ENCODE measurements at places on chromosomes 1 and 21.

- DNase-seq: no peak
Measured at GRCh38 chr1:185376288-185376687, 59.2 kb upstream of the IVNS1ABP start.

GRCh38 chr1:51839094-51839493 lies 39.4 kb downstream of the NRDC start:
- no peak for DNase-seq

DNA sequence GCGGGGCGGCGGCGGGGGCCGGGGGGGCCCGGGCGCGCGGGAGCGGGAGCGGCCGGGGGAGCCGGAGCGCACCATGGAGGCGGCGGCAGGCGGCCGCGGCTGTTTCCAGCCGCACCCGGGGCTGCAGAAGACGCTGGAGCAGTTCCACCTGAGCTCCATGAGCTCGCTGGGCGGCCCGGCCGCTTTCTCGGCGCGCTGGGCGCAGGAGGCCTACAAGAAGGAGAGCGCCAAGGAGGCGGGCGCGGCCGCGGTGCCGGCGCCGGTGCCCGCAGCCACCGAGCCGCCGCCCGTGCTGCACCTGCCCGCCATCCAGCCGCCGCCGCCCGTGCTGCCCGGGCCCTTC lies 546 bp downstream of the SKI start:
- no peak for DNase-seq

GRCh38 chr1:68015971-68016370 lies 34.5 kb downstream of the DIRAS3 start:
- DNase-seq: no peak

- DNase-seq: no peak
Measured at GRCh38 chr1:174942547-174943255, 57.0 kb upstream of the CACYBP start.

DNA sequence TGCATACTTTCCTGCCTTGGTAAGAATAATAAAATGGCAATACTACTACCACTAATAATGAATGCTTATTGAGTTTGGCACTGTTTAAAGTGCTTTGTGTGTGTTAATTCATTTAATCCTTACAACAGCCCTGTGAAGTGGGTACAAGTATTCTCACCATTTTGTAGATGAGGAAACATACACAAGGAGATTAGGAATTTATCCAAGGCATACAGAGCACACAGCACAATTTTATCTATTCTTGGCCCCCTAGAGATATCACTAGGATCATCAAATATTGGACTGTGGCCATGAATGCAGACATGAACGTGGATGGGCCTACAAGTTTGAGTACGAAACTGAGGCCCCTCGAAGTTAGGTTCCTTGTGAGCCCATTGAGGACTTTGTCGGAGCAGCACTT lies 39.5 kb downstream of the TENT5C start:
- no peak for DNase-seq

Data from stimulated activated CD8-positive, alpha-beta memory T cell treated with anti-CD3 and anti-CD28 coated beads, Interleukin-4, amount 100 ng/mL, for 1 hour (primary cell).